ENCODE measurements at places on chromosomes 2 and 18.

- DNase-seq: no peak
These were observed 84.3 kb downstream of the ASB1 start for GRCh38 chr2:238510911-238511613.

GRCh38 chr2:171813126-171813525 lies 80.9 kb downstream of the SLC25A12 start:
- DNase-seq: no peak

DNA sequence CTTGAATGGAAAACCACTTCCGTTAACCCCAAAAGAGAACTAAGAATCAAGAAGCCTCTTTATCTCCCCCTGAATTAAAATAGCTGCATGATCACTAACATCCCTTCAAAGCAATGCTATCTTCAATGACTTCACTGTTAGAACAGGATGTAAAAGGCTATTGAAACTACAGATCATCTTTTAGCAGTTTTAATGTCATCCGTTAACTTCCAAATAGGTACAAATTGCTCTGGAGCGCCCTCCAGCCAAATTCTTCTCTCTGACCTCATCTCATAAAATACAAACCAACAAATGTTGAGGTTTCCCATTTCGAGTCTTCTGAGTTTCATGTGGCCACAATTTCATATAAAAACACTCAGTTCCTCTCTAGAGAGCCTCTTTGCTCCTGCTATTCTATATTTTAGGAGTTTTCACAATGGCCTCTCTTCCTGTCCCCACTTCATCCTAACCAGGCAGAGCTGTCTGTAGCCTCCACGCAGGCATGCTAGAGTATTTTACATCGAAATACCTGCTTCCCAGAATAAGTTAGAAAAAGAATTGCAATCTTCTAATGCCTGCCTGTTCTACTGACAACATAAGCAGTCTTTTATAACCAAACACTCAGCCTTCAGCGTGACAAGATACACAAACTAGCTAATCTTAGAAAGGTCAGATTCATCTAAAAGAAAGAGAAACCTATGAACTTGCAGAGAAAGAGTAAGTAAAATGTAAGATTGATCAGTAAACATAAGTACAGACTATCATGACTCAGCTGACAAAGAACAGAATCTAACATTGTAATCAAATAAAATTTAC lies 37.9 kb downstream of the B4GALT6 start:
- no peak for DNase-seq

GRCh38 chr2:102434655-102435381 lies 11.9 kb downstream of the IL18RAP start:
- no peak for DNase-seq

DNA sequence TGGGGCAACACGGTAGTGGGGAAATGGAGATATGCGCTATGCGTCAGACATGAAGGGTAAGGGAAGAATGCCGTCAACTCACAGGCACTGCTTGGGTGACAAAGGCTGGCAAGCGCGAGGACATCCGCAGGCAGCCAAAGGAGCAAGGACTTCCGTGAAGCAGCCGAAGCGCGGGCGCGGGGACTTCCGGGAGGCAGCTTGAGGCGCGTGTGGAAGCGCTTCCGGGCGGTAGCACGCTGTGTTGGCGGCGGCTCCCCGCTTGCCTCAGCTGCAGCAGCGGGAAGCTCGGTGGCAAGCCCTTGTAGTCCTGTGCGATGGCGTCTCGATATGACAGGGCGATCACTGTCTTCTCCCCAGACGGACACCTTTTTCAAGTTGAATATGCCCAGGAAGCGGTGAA lies at the start of gene PSMA8:
Gene PSMA8, plus strand, starts transcription at position 218 of the 400 bp plus-strand sequence. Its CDS starts 97 bp downstream, at position 315.
- DNase-seq: peak; percentile 57

DNA sequence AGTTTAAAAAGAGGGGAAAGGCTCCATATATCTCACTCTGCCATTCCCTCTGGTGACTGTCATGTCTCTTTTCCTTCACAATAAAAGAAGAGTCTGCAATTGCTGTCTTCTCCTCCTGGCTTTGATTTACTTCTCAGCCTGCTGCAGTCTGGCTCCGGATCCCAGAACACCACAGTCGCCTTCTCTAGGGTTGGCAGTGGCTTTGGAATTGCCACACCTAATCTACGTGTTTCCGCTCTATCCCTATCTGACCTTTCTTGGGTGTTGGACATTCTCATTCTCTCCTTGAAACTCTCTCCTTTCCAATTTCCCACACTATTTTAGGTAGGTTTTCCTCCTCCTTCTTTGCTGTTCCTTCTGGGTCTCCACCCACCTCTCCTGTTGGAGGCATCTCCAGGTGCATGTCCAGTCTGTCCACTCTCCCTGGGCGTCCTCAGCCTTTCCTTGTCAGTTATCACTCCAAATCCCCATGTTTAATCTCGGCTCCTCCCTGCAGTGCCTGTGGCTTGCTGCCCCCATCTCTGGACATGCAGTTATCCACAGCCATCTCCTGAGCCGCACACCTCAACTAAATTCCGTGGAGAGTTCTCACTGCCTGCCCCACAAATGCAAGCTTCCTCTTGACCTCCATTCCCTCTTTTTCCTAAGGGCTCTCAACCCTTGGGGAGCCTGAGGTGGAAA lies 112.8 kb downstream of the KCTD1 start:
- DNase-seq: no peak

GRCh38 chr18:2891526-2892431 lies 45.0 kb downstream of the EMILIN2 start:
- no peak for DNase-seq

DNA sequence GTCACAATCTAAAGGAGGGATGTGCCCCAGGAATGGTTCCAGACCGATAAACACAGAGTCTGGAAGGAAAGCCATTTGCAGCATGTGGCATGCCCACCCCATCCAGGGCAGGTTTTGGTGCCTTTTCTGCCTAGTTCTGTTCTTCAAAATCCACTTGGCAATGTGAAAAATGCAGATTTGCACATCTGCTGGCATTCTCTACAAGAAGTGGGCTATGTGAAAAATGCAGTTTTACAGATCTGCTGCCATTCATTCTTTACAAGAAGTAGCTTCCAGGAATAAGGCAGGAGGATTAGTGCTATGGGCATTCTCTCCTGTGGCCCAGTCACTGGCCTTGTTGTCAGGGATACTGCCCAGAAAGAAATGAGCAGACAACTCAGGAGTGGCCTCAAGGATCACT lies 68.1 kb downstream of the C1D start:
- no peak for DNase-seq

- DNase-seq: no peak
These were observed 50.1 kb downstream of the KIAA2012 start for GRCh38 chr2:202122980-202123720.

DNA sequence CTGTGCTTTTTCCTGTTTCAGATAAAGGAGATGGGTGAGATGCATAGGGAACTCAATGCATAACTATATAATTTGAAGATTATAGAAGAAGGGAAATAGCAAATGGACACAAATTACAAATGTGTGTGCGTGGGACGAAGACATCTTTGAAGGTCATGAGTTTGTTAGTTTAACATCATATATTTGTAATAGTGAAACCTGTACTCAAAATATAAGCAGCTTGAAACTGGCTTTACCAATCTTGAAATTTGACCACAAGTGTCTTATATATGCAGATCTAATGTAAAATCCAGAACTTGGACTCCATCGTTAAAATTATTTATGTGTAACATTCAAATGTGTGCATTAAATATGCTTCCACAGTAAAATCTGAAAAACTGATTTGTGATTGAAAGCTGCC lies 16.4 kb upstream of the MSH2 start:
- no peak for DNase-seq

- DNase-seq: no peak
These were observed 38.2 kb upstream of the TWSG1 start for GRCh38 chr18:9296233-9297006.

DNA sequence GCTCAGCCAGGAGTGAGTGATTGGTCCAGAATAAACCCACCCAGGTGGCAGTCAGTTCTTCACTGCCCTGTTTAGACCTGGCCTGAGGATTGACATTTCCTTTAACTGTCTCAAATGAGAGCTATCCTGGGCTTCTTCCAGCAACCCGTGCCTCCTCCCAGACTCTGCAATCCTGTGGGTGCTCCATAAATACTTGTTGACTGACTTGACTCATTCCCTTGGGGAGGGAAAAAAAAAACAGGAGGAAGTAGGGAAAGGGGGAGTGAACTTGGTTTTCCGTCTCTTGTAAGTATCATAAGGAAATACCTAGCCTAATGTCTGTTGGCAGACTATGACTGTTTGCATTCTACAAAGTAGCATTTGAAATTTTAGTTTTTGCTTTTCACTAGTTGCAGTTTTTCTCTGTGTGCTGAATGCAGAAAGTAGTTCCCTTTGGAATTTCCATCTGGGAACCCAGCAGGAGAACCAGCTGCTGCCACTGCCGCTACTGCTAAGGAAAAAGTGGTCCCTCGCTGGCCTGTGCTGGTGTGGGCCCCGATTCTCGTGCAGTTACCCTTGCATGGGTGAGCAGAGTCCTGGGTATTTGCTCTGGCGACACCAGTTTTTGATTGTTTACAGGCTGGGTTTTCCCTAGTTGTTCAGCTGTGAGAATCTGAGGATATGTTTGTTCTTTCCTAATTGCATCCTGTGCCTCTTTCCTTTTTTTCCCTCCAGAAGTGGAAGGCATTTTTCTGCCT lies 78.8 kb downstream of the TGOLN2 start:
- no peak for DNase-seq

- DNase-seq: no peak
These were observed 64.5 kb downstream of the FAM210A start for GRCh38 chr18:13661779-13662256.

- DNase-seq: no peak
These were observed 860.9 kb upstream of the CNTNAP5 start for GRCh38 chr2:123164216-123164615.

- no peak for DNase-seq
These were observed 5.5 kb downstream of the SULT1C4 start for GRCh38 chr2:108383146-108383830.

- no peak for DNase-seq
These were observed 576.9 kb downstream of the CMPK2 start for GRCh38 chr2:6288791-6289190.

- no peak for DNase-seq
These were observed 12.1 kb downstream of the ACTR3 start for GRCh38 chr2:113901943-113902342.

DNA sequence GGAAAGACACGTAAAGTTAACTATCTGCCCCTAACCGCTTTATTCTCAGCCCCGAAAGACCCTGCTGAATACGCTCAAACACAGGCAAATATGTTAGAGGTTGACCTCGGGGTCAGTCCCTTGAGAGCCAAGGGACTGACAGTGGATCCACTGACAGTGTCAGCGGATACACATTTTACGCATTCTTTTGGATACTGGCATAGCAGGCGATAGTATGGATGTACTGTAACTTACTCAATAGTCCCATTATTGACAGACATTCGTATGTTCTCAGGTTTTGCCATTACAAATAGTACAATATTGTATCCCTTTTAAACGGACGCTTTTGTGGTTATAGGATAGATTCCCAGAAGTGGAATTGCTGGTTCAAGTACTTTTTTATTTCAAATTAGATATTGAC lies 13.4 kb downstream of the ATP6V1B1 start:
- DNase-seq: no peak

DNA sequence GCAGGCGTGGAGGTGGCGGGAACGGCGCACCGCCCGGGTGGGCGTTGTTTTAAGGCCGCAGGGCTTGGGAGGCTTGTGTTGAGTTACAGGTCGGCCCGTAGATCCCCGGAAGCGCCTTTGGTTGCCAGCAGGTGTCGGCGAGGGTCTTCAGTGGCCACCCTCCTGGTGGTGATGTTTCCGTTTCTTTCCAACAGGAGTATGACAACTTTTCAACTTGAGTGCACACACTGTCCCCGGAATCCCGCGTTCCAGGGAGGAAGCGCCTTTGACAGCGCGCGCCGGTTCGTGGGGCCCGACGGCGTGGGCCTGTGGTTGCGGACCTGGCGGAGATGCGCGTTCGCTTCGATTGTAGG lies 1.0 kb upstream of the HDAC4 start:
- no peak for DNase-seq

Measured in activated naive CD4-positive, alpha-beta T cell treated with anti-CD3 and anti-CD28 coated beads, Interleukin-2, amount 50 U/mL, for 16 hours (primary cell).